Psoas muscle (tissue), 8 donors: ENCODE measurements at places on chromosomes 13 and 19. TPM values are rescaled to one million over a fixed set of nuclear protein-coding genes. Genes with fewer than 3 reads are reported as not detected.

DNA sequence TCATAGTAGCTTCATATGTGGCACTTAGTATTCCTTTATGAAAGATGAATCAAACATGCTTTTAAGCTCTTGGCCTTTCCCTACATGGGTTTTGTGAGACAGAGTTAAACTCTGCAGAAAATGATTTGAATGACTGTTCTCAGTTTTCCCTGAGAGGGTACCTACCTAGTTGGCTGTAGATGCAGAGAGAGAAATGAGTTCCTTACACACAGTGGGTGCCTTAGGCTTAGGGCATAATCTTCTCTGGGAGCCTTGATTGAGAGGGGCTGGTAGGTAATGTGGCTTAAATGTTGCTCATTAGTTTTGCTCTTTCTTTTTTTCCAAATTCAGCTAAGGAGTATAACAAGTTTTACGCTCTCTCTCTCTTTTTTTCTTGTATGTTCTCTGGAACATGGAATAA lies 3.0 kb downstream of the URI1 start:
- no peak overlapping the region for H3K4me3 ChIP-seq
- H3K27me3 ChIP-seq = peaks cover 2% of the 10 kb centered on the region
- peak overlapping the region; percentile 14 for H3K27ac ChIP-seq
- H3K36me3 ChIP-seq = no peaks in the 10 kb centered on the region

DNA sequence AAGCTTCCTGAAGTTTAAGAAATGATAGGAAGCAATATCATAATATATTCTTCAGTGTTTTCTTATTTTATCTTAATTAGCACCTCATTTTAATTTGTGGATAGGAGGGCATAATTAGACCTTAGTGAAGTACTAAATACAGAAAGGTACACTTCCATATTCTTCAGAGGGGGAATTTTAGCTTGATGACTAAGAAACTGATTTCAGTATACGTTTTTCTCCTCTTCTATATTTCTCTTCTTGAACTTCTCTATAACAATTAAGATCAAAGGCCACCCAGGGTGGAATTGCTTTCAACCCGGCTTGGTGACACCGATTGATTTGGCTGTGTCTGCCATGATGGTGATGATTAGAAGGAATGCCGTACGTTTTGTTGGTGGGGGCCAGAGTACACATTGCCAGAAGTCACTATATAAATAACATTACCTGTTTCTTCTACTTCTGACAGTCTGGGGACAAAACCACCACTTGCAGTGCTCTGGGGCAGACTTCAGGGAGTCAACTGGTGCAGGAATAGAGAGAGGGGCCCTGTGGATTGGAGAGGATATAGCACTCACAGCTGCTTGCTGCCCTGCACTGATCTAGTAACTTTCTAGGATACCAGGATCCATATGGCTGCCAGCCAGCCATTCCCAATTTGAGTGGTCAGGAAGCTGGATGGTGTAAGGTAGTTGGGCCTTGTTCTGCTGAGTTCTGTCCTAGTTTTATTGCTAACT lies 73.8 kb downstream of the SPATA13 start:
- no peaks in the 10 kb centered on the region for H3K4me1 ChIP-seq
- no peak overlapping the region for H3K27ac ChIP-seq
- H3K36me3 ChIP-seq = no peaks in the 10 kb centered on the region
- no peaks in the 10 kb centered on the region for H3K27me3 ChIP-seq
- DNase-seq = no peak

DNA sequence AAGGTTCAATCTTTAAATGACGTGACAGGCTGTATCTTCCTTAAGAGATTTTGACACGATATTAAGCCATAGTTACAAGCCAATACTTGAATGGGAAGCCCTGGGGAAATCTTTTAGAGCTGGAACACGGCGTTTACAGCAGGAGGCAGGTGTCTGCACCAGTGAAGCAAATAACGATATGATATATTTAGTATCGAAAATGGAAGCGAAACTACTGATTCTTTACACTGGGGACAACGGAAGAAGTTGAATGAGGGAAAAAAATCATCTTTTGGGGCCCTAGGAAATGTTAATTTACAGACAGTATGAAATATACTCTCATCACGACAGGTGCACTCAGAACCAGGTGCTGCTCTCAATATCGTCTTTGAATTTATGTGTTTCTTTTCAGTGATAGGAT lies 793.9 kb upstream of the PCDH20 start:
- H3K27ac ChIP-seq = no peak overlapping the region
- no peak overlapping the region for H3K4me3 ChIP-seq
- no peaks in the 10 kb centered on the region for H3K27me3 ChIP-seq

DNA sequence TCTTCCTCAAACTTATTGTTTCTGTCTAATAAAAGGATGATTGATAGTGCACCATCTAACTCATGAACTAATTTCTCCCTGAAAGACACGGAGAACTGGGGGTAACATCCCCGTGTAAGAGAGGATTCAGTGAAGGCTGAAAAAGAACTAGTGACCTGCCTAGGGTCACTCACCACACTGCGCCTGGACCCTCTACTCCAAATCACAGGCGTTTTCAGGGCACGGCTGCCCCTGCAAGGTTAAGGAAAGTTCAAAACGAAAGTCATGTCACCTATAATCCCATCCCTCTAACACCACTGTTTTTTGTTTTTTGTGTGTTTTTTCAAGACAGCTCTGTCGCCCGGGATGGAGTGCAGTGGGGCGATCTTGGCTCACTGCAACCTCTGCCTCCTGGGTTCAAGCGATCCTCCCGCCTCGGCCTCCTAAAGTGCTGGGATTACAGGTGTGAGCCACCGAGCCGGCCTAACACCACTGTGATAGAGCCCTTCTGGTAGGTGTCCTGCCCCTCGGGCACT lies 8.7 kb downstream of the URAD start:
- H3K27me3 ChIP-seq = peaks cover 88% of the 10 kb centered on the region
- no peaks in the 10 kb centered on the region for H3K4me1 ChIP-seq
- no peak for DNase-seq
- H3K36me3 ChIP-seq = no peaks in the 10 kb centered on the region
- H3K27ac ChIP-seq = no peak overlapping the region

Gene GSX1
- total RNA-seq = not detected

GRCh38 chr13:93951108-93951507 lies 528.4 kb downstream of the DCT start:
- no peaks in the 10 kb centered on the region for H3K4me1 ChIP-seq
- no peaks in the 10 kb centered on the region for H3K36me3 ChIP-seq
- no peaks in the 10 kb centered on the region for H3K27me3 ChIP-seq
- no peak for DNase-seq
- H3K4me3 ChIP-seq = no peak overlapping the region
- no peak overlapping the region for H3K27ac ChIP-seq

Gene GAPDHS
- total RNA-seq = not detected

DNA sequence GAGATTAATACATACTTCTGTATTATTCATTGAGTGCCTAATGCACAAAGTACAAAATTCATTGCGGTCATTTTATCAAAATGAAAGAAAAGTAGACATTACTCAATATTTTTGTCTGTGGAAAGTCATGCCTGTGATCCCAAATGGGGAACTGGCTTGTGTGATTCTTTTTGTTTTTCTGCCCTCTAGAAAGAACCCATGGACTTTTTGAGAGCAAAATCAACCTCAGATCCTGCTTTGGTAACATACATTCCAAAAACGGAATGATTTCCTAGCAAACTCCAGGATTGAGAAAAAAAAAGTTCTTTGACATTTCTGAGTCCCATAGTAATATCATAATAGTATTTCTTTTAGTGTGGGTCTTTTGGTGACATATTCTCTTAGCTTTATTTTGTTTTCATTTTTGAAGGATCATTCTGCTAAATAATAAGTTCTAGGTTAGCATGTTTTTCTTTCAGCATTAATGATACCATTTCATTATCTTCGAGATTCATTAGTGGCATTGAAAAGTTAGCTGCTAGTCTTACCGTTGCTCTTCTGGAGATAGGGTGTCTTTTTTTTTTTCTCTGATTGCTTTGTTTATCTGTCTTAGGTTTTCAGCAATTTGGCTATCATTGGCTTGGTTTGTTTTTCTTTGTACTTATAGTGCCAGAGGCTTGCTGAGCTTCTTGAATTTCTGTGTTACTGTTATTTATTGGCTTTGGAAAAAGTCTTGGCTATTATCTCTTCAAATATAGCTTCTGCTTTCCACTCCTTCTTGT lies 102.4 kb upstream of the CSNK1A1L start:
- no peaks in the 10 kb centered on the region for H3K4me1 ChIP-seq
- no peak for DNase-seq
- no peaks in the 10 kb centered on the region for H3K27me3 ChIP-seq

Gene MYBPC2
- total RNA-seq = 699 TPM

DNA sequence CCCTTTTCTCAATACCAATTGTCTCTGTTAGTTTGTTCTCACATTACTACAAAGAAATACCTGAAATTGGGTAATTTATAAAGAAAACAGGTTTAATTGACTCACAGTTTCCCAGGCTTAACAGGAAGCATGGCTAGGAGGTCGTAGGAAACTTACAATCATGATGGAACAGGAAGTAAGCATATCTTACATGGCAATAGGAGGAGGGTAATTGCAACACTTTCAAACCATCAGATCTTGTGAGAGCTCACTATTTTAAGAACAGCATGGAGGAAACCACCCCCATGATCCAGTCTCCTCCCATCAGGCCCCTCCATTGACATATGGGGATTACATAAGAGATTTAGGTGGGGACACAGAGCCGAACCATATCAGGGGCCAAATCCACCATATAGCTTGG lies 1210.1 kb upstream of the SPRY2 start:
- H3K36me3 ChIP-seq = no peaks in the 10 kb centered on the region
- H3K4me1 ChIP-seq = no peaks in the 10 kb centered on the region
- no peak for DNase-seq
- H3K4me3 ChIP-seq = no peak overlapping the region

DNA sequence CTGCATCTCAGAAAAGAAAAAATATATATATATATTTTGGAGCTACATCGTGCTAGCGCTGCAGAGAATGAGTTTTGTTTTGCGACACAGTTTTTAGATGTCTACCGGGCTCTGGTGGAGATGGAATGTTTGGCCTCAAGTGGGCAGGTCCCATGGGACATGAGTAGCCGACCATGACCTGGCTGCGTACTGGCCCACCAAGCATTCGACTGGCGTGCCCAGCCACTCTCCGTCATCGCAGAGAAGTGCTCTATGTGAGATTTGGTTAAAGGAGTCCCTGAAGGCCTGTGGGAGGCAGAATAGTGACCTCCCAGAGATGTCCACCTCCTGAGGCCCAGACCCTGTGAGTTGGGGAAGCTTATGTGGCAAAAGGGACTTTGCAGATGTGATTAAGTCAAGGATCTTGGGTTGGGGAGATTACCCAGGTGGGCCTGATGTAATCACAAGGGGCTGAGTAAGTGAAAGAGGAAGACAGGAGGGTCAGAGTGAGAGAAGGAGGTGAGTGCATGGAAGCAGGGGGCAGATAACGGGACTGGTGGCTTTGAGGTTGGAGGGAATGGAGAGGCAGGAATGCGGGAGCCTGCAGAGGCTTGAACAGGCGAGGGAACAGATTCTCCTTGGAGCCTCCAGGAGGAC lies 821 bp upstream of the LILRB4 start:
- DNase-seq = no peak
- H3K4me1 ChIP-seq = no peaks in the 10 kb centered on the region
- H3K4me3 ChIP-seq = no peak overlapping the region
- no peaks in the 10 kb centered on the region for H3K36me3 ChIP-seq
- no peak overlapping the region for H3K27ac ChIP-seq
- no peaks in the 10 kb centered on the region for H3K27me3 ChIP-seq

Gene ZNF471
- 7.3 TPM for total RNA-seq

GRCh38 chr13:23979361-23980159 lies 82.3 kb upstream of the C1QTNF9B start:
- peak overlapping the region; percentile 3 for H3K27ac ChIP-seq
- peak; percentile 81 for DNase-seq
- H3K4me3 ChIP-seq = peak overlapping the region; percentile 57
- no peaks in the 10 kb centered on the region for H3K36me3 ChIP-seq
- H3K27me3 ChIP-seq = peaks cover 40% of the 10 kb centered on the region
- H3K4me1 ChIP-seq = peaks cover 3% of the 10 kb centered on the region

- DNase-seq = no peak
- H3K27ac ChIP-seq = no peak overlapping the region
- no peak overlapping the region for H3K4me3 ChIP-seq
- H3K36me3 ChIP-seq = peaks cover 20% of the 10 kb centered on the region
- H3K27me3 ChIP-seq = no peaks in the 10 kb centered on the region
- no peaks in the 10 kb centered on the region for H3K4me1 ChIP-seq
Observed at GRCh38 chr13:73717632-73718031, 416.6 kb downstream of the KLF12 start.

Gene SOHLH2
- 1.4 TPM for total RNA-seq

Gene ZNF723
- total RNA-seq = not detected

Gene SARS2
- total RNA-seq = 17.8 TPM

DNA sequence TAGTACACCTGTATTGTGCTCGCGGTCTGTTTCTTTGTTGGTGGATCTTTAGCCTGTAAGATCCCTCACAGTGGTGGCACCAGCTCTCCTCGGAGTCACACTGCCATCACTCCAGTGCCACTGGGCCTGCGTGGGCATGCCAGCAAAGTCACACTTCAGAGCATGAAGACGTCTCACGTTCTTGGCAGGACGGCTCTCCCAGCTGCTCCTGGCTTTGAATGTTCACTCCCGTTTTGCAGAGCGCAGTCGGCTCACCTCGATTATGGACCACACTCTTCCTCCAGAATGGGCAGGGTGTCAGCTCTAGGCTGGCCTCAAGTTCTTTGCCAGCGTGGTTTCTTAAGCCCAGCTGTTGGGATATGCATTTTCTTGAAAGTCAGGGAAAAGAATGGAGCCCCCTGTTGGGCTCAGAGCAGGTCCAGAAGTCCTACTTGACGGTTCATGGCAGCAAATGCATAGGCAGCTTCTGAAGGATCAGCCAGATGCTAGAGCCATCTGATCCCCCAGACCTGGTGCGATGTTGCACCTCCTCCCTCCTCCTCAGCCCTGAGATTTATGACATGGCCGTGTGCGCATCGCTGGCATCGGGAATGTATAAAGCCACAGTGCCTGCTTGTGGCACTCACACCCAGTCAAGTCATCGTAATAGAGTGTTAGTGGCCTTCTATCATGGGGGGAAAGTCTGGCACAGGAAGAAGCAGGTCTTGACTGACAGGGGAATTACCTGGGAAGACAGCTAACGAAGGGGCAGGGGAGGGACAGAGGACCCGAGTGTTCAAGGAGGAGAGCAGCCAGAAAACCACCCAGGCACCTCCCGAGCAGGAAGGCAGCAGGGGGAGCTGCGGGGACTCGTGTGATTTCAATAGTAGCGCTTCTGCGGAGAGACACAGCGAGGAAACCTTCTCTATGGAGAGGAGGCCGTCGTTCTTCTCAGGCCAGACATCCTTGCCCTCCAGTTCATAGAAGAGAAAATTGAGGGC lies 40.2 kb upstream of the NPAS1 start:
- H3K36me3 ChIP-seq = no peaks in the 10 kb centered on the region
- peaks cover 85% of the 10 kb centered on the region for H3K4me1 ChIP-seq
- peak; percentile 77 for DNase-seq
- peak overlapping the region; percentile 70 for H3K27ac ChIP-seq
- no peak overlapping the region for H3K4me3 ChIP-seq

GRCh38 chr19:3465552-3465951 lies 14.8 kb downstream of the SMIM24 start:
- peaks cover 31% of the 10 kb centered on the region for H3K36me3 ChIP-seq
- H3K4me1 ChIP-seq = no peaks in the 10 kb centered on the region
